ENCODE measurements at places on chromosomes 6 and 20.

DNA sequence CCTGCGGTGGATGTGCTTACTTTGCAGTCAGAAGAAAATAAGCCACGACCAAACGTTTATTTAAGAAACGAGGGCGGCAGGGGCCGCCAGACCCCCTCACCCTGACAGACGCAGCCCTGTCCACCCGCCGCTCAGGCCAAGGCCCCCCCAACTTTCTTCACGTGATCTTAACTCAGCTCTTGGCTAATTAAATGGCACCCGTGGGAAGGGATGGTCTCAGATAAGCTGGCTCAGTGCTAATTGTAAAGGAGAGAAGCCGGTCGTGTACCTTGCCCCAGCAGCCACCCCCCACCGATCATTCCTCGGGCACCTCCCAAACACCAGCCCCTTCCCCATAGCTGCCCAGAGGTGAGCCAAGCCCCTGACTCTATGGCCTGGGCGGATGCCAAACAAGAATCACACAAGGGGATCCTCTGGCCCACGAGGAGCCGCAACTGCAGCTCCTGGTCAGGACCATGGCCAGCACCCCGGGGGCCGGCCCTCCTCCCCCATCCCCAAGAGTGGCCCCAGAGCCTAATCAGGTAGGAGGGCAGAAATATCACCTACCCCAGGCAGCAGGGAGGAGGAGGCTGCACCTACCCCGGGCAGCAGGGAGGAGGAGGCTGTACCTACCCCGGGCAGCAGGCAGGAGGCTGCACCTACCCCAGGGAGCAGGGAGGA, 11.2 kb downstream of the KCNQ2 start:
- no peak for DNase-seq

DNA sequence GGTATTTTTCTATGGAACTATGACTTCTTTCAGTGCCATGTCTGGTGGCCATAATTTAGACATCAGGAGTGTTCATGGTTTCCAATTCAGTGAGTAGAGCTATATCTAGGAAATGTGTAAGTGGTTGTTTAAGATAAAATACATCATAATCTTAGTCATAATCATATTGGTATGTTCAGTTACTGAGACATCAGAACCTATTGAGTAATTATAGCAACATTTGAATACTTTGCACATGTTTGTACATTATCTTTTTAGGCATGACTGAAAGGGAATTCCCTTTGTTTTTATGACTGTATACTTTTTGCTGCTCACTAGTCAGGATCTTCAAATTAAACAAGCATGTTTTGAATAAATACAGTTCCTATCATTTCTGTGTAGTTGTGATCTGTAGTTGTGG, 64.0 kb downstream of the STXBP5 start:
- no peak for DNase-seq

GRCh38 chr6:129490521-129491255, 219.3 kb downstream of the ARHGAP18 start:
- peak; percentile 96 for DNase-seq

DNA sequence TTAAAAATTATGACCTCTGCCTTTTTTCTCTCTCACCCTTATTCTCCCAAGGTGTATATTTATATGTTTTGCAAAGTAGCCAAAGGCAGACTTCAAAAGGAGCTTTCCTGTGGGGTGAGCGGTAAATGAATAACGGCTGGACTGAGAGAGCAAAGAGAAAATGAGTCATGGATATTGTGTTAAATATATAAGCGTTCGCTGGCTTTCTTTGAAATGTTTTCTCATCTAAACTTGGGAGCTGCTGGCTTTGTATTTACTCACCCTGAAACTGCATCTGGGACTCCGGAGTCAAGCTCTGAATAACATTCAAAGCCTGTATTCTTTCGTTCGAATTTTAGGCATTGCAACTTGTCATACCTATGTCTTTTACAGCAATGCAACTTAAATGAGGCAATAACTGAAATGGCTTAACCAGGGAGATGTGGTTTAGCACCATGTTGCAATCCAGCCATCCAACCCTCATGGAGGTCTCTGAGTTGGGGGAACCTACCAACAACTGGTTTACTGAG, 32.0 kb downstream of the ATXN1 start:
- no peak for DNase-seq

- DNase-seq = no peak
Observed at GRCh38 chr20:60984666-60985065, 267.4 kb upstream of the CDH4 start.
